Esophagus squamous epithelium (tissue), 5 donors: ENCODE measurements at places on chromosomes 5 and 9.

GRCh38 chr5:112419164-112419985 is at the start of gene EPB41L4A:
TSS of gene EPB41L4A (minus strand) at chr5:112419277. CDS start at chr5:112419039, 238 bp downstream.
- no peak for DNase-seq

DNA sequence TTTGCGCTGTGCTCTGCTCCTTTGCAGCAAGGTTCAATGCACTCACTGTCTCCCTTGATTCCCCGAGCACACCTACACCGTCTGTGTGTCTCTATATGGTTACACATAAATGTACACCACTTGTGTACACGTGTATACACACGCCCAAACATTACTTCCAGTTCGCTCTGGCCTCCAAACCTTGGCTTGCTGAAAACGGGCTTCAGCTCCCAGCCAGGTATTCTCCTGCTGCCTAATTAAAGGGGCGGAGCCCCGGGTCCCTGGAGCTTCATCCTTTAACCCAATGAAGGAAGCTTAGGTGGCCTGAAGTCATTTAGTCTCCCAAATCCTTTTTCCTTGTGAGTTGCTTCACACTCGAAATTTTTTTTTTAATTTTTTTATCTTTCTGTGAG is 4.6 kb downstream of the ISL1 start:
- no peak for DNase-seq

DNA sequence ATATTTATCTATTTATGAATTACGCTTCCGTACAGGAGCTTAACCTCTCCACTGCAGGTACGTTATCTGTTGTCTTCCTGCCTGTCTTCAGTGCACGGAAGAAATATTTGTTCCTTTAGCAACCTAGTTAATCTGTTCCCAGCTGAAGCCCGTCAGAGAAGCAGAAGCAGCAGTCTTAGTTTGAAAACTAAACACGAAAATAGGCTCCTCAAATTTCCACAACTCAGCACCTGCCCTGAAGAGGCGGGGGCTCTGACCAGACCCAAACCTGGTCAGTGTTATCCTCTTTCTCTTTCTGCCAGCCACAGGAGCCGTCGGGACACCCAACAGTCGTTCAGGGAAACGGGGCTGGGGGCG is 462 bp downstream of the NUDCD2 start:
- DNase-seq, result no peak

- DNase-seq, result no peak
Measured at GRCh38 chr5:78765116-78765515, 116.5 kb upstream of the LHFPL2 start.

GRCh38 chr5:117657541-117657940 is 1082.9 kb upstream of the SEMA6A start:
- DNase-seq, result no peak

- no peak for DNase-seq
Measured at GRCh38 chr5:72697622-72698021, 118.8 kb upstream of the TNPO1 start.

- no peak for DNase-seq
Measured at GRCh38 chr9:135047521-135047920, 39.9 kb upstream of the OLFM1 start.

DNA sequence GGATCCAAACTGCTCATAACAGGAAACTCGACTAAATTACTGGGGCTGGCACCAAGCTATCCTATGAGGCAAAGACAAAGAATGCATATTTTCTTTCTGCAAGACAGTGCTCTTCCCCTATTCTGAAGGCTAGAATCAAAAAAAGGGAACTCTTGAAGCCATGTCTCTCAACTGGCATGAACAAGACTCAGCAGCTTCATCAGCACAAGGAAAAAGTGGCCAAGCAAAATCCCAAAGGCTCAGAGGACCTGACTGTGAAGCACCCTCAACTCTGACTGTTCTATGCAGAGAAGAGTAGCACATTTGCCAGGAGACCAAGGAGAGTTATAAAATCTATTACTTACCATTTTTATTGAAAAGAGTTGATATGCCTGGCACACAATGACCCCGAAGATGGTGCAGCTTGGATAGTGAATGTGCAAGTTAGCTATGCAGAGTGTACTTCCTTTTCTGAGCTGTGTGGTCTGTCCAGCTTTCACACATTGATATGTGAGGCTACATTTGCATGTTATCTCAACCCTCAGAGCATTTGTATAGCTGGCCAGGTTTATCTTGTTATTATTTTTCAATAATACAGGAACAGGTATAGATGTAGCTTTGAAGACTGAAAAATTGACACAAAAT is 51.0 kb upstream of the FYB1 start:
- DNase-seq, result no peak

- no peak for DNase-seq
Measured at GRCh38 chr9:136143215-136144001, 24.7 kb upstream of the TMEM250 start.

DNA sequence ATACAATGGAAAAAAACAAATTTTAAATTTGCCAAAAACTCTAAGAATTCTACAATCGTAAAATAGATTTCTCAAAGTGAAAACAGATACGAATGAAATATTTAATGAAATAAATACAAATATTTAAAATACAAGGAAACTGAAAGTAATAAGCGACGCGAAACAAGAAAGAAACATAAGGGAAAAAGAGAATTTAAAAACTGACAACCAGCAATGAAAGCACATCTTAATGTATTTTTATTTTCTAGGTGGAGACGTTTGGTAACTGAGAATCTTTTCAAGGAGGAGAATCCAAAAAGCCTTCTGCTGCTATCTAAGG is 1.0 kb downstream of the ANXA2R start:
- DNase-seq, result no peak

GRCh38 chr5:120734033-120734432 is 269.9 kb downstream of the PRR16 start:
- DNase-seq, result no peak

GRCh38 chr5:155481182-155481581 is 467.6 kb downstream of the KIF4B start:
- DNase-seq, result no peak

DNA sequence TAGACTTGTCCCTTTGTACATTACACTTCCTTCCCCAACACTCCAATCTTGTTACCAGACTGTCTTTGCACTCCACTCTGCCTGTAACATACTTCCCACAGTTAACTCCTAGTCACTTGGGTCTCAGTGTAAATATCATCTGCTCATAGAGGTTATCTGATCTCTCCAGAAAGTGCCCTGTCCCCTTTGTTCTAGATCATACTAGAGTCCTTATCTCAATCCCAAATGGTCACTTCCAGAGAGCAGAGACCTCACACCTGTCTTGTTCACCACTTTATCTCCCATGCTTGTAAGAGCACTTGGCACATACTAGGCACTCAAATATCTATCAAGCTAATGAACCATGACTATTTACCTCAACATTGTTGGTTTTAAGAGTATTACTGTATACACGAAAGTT is 30.4 kb downstream of the SETX start:
- no peak for DNase-seq

DNA sequence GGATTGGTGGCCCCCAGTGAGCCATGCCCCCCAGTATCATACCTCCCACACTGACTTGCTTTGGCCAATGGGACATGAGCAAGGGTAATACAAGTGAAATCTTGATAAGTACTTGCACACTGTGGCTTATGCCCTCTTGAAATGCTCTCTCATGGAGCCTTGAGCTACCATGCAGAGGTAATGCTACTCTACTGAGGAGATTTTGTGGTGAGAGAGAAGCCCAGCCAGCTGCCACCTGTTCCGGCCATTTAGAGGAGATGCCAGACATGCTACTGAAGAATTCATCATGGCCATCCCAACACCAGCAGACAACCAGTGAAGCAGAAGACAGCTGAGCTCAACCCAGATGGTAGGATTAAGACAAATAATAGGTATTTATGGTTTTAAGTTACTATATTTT is 299.5 kb downstream of the MEF2C start:
- no peak for DNase-seq

GRCh38 chr5:123720955-123721354 is 209.0 kb downstream of the CSNK1G3 start:
- no peak for DNase-seq

GRCh38 chr5:145160679-145161078 is 674.5 kb downstream of the PRELID2 start:
- no peak for DNase-seq

GRCh38 chr5:154642499-154643245 is 112.5 kb upstream of the LARP1 start:
- DNase-seq, result no peak

DNA sequence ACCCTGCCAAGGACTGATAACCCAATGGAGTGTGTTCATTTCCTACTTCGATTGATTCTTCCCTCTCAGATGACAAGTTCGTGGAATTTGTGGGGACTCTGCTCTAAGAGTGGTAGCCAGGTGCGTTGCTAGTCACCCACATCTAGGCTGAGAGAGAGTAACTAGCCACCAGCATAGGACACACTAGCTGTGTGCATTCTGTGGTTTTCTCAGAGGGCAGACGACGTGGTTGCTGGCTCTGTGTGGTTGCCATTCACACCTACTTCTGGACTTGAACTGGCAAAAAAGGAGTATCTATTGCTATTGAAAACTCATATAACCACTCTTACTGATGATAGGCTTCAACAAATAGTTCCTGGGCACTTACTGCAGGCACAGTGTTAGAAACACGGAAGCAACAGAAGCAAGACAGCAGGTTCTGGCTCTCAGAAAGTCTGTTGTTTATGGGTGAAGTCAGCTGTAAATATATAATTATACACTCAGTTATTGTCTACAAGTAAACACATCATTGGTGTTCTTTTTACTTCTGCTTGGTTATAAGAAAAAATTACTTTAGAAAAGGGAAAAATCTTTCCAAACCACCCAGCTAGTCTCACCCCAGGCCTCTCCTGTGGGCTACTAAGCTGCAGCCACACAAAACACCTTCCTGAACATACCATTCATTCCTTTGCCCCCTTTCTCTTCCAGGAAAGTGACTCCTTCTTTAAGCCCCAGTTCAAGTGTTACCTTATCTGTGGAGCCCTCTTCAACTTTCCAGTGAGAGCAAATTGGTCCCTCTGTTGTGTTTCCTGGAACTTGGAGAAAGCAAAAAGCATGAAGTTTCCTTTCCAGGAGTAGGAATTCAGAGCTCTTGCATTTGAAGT is 151.1 kb upstream of the HAPLN1 start:
- no peak for DNase-seq

- DNase-seq, result no peak
Measured at GRCh38 chr5:133063965-133064364, 12.2 kb downstream of the HSPA4 start.

- DNase-seq, result no peak
Measured at GRCh38 chr5:10653043-10653442, 89.2 kb downstream of the ANKRD33B start.

DNA sequence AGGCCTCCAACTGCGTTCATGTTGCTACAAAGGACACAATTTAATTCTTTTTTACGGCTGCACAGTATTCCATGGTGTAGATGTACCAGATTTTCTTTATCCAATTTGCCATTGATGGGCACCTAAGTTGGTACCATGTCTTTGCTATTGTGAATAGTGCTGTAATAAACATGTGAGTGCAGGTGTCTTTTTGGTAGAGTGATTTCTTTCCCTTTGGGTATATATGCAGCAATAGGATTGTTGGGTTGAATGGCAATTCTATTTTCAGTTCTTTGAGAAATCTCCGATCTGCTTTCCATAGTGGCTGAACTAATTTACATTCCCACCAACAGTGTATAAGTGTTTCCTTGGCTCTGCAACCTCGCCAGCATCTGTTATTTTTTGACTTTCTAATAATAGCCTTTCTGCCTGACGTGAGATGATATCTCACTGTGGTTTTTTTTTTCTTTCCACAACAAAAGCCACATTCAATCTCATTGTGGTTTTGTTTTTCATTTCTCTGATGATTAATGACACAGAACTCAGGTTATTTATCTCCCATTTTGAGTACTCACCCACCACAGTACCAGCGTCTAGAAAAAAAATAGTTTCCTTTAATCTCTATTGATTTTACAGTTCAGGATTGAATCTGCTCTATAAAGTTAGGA is 21.9 kb downstream of the ARRDC3 start:
- DNase-seq, result no peak

- DNase-seq, result no peak
Measured at GRCh38 chr5:157165668-157166067, 396 bp downstream of the GARIN3 start.

DNA sequence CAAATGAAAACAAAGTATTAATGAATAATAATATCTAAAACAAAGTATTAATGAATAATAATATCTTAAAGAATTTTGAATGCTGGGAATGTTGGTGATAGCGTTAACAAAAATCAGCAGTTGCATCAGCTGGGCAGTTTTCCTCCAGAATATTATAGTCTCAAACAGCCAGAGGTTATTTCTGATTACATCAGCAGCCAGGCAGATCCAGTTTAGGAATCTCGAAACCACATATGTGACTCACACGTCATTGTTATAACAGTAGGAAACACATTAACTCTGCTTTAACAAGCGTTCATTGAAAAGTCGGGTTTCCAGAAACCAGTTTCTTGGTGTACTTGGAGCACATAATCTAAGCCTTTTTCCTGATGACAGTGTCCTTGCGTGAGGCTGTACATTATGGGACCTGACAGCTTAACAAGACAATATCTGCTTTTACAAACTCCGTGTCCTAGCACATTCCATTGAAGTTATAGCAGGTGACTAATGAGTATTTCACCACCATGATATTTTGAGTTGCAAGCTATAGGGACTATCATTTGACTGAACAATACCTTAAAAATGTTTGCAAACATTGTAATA is 559.5 kb upstream of the KLF4 start:
- no peak for DNase-seq

DNA sequence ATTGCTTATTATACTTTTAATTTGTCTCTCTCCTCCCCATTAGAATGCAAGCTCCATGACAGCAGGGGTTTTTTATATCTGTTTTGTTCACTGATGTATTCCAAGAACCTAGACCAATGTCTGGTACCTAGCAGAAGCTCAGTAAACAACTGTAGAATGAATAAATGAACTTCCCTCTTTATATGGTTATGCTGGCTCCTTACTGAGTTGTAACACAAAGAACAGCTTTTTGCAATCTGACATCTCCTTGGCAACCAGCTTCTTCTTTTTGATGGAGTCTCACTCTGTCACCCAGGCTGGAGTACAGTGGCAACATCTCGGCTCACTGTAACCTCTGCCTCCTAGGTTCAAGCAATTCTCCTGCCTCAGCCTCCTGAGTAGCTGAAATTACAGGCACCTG is 13.6 kb downstream of the TRMO start:
- no peak for DNase-seq

DNA sequence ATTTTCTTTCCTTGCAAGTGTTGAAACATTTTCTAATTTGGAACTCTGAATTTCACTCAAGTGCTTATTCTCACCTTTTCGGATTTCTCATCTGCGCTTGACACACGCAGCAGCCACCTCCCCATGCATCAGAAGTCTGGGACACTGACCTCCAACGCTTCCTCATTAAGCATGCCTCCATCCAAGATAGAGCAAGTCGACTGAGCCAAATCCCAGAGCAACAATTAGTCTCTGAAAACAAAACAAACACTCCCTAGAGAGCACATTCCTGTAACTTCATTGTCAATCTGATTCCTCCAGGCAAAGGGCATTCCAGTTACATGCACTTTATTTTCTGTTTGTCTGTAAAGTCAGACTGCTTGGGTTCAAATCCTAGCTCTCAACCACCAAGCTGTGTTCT is 5.7 kb downstream of the CD180 start:
- DNase-seq, result no peak

DNA sequence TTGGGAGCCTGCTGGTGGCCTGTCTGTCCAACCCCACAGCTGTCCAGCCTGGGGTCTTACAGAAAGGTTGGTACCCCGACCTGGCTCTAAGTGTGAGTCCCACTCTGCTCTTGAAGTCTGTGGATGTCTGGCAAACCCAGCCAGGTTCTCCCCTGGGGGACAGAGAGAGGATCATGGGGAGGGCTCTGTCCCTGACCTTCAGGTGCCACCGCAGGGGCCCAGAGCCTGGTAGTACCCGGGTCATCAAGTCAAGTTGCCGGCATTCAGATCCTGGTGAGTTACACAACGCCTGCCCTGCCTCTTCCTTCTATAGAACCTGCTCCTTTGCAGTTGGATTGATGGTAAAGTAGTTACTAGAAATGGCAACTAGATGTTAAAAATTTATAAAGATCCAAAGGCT is 66.7 kb downstream of the ADAMTS2 start:
- DNase-seq, result no peak
